ENCODE measurements at places on chromosomes 3 and 15.

- DNase-seq = no peak
Observed at GRCh38 chr3:190099099-190099498, 21.6 kb downstream of the P3H2 start.

DNA sequence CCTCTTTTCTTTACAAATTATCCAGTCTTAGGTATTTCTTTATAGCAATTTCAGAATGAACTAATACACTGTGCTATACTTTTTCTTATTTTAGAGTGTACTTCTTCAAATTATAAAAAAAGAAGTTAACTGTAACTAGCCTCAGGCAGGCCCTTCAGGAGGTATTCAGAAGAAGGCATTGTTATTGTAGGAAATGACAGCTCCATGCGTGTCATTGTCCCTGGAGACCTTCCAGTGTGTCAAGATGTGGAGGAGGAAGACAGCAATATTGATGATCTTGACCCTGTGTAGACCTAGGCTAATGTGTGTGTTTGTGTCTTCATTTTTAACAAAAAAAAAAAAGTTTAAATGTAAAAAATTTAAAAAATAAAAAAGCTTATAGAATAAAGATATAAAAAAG is 55.5 kb downstream of the IL12A start:
- no peak for DNase-seq

- no peak for DNase-seq
Observed at GRCh38 chr3:41026394-41027177, 172.7 kb upstream of the CTNNB1 start.

- no peak for DNase-seq
Observed at GRCh38 chr3:194872669-194872977, 186.9 kb downstream of the FAM43A start.

DNA sequence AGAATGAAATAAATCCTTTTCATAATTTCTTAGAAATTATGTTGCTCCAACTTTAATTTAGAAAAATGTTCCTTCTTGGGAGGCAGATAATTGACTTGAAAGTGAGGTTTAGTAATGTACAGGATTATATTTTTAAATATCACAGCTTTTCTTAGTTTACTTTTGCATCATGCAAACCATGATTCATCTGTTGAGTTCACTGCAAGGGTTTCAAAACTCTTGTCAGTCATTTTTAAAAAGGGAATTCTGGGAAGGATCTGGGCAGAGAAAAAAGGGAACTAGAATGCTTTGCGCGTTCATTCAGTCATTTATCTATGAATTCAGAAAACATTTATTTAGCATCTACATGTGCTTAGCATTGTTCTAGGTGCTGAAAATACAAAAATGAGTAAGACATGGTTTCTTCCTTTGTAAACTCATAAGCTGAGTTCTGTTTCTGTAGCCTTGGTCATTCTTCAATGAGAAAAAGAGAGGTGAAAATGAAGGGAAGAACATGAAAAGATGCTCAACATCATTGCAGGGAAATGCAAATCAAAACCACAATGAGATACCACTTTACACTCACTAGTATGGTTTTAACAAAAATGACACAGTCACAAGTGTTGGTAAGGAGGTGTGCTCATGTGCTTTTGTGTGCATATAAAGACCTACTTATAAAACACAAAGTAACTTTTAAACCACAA is 209.1 kb downstream of the NR1D2 start:
- DNase-seq = no peak

DNA sequence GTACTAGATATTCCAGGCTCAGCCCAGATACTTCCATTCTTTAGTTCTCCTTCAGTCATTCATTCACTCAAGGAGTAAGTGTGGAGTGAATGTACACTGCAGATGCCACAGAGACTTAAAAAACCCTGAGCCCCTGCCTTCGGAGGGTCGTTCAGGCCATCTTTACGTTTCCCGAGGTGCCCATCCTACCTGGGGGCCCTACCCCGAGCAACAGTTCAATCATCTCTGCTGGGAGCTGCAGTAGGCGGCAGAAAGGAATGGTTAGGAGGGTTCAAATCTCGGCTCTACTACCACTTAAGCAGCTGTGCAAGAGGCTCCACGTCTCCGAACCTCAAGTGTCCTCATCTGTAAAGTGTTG is 613 bp downstream of the SEC13 start:
- DNase-seq = no peak

DNA sequence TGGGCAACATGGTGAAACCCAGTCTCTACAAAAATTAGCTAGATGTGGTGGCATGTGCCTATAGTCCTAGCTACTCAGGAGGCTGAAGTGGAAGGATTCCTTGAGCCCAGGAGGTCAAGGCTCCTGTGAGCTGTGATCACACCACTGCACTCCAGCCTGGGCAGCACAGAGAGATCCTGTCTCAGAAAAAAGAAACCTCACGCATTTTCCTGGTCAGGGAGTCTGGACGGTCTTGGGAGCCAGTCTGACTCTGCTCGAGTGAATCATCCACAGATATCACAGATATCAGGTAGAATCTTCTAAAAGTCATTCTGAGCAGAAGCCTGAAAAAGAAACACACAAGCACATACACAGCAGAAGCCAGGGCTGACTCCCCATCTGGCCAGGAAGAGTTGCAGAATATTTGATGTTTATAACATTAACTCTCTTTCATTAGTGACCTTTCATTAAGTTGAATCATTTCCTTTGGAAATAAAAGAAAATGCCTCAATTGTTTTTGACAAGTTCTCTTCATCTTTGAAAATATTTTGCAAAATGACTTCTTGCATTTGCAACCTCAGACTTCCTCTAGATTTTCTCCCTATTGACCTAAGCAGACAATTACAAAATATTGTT is 56.5 kb upstream of the ABHD17C start:
- DNase-seq = no peak

- DNase-seq = peak; percentile 60
Observed at GRCh38 chr3:51581524-51581923, 43.0 kb downstream of the RAD54L2 start.

DNA sequence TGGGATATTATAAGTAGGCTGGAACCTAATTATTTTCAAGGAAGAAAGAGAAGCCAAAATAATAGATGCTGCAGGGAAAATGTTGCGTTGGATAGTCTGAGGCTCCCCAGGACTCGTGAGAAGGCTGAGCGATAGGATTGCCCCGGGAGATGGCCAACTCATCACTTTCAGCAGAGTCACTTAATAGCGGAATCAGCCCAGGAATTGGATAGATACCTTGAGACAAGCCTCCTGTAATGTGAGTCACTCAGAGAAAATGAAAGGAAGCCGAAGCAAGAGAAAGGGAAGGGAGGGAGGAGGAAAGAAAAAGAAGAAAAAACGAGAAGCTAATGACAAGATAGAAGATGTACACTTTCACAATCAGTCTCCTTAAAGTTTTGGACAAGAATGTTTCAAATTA is 94.3 kb downstream of the SQOR start:
- DNase-seq = no peak

GRCh38 chr3:121800906-121801305 is 34.0 kb downstream of the IQCB1 start:
- no peak for DNase-seq

DNA sequence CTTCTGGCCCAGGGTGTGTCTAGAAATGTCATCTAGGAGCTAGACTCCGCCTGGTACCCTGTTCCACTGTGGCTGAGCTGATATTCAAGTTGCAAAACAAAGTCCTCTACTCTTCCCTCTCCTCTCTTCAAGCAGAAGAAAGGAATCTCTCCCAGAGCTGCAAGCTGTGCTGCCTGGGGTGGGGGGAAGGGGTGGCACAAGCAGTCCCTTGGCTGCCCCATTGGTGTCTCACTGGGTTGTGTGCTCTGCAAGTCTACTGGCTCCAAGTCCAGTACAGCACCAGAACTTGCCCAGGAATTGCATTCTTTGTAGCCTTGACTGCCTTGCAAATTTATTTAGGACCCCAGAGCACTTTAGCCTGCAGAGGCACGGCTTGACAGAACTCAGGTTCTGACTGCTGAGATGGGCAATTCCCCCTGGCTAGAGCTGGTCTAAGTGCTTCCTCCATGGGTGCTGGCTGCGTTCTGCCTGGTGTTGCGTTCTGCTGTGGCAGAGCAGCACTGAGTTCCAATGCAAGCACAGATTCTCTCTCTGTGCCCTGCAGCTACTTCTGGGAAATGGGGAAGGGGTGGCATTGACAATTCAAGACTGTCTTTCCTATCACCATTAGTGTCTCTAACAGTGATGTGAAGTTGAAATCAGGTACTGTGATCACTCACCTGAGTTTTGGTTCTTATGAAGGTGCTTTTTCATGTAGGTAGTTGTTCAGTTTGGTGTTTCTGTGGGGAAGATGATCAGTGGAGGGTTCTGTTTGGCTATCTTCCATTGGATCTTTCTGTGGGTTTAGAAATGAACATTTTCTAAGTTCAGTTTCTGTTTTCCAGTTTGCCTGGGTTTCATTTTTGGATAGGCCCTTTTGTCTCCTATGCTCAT is 39.5 kb downstream of the OXSR1 start:
- no peak for DNase-seq

DNA sequence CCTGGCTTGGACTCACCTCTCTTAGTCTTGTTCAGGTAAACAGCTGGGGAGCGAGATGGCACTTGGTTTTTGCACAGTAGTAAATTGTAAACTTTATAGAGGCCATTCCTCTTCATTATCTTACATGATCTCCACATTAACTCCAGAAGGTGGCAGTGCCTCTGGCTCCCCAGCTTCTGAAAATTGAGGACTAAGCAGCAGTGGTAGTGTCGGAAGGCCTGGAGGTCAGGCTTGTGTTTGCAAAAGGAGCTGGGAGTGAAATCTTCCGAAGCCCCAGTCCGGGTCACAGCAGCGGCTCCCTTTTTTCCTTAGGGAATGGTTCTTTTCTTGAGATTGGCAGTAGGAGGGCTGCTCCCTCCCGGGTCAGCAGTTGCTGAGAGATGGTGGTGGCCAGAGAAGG is 85.7 kb downstream of the FNDC3B start:
- DNase-seq = no peak

DNA sequence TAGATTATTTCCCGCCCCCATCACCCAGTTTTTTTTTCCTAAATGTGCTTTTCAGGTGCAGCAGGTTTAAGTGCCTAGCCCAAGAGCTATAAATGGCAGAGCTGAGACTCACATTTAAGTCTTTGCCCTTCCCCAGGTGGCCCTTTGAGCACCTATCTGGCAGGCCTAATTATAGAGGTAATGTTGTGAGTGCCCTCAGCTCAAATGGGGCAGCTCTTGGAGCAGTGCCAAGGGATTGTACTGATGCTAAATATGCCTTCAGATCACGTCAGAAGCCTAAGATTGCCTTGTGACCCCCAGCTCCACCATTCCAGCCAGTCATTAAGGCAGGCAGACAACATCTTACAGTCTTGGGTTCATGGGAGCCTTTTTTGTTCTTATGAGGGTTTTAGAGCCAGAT is 159.5 kb downstream of the RPLP1 start:
- peak; percentile 7 for DNase-seq

DNA sequence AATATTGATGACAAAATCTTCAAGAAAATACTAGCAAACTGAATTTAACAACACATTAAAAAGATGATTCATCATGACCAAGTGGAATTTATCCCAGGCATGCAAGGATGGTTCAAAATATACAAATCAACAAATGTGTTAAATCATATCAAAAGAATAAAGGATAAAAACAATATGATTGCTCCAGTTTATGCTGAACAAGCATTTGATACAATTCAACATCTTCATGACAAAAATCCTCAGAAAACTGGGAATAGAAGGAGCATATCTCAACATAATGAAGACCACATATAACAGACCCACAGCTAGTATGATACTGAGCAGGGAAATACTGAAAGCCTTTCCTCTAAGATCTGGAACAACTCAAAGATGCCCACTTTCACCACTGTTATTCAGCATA is 352.3 kb downstream of the PYDC2 start:
- no peak for DNase-seq

DNA sequence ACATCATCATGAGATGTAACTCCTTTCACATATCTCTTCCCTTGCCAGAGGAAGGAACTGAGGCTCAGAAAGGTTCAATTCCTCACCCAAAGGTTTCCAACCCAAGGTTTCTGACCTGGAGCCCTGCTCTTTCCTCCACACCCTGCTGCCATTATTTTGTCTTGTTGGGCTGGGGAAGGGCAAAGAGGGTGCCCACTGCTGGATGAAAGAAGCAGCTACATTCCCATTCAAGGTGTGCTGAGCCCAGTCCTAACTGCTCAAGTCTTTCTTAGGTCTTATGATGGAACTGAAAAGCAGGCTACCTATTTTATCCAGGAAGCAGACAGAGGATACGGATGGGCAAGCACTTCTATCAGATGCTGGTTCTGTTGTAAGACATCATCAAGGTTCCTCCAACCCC is 258.0 kb upstream of the CTDSPL start:
- no peak for DNase-seq

- no peak for DNase-seq
Observed at GRCh38 chr15:74373056-74373650, 5.7 kb upstream of the CYP11A1 start.

DNA sequence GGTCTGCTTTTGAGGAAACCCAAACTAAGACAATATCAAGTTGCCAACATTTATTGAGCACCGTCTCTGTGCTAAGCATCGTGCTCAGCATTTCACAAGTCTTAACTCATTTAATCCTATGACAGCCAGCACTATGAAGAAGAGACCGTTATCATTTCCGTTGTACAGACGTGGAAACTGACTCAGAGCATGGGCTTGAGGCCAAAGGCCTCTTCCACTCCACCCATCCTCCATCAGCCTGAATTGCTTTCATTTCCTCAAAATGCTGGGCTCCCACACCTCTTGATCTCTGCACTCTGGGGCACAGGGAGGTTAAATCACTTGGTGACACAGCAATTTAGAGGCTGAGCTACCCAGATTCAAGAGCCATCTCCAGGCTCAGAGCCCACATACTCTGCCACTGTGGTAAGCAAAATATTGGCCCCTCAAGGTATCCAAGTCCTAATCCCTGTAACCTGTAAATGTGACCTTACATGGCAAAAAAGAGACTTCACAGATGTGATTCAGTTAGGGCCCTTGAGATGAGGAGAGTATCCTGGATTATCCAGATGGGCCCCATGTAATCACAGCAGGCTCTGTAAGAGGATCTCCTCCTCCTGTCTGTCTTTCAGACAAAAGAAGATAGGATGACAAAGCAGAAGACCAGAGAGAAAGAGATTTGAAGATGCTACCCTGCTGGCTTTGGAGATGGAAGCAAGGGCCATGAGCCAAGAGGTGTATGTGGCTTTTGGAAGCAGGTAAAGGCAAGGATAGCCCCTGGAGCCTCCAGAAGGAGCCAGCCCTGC is 24.3 kb upstream of the FLNB start:
- DNase-seq = no peak

DNA sequence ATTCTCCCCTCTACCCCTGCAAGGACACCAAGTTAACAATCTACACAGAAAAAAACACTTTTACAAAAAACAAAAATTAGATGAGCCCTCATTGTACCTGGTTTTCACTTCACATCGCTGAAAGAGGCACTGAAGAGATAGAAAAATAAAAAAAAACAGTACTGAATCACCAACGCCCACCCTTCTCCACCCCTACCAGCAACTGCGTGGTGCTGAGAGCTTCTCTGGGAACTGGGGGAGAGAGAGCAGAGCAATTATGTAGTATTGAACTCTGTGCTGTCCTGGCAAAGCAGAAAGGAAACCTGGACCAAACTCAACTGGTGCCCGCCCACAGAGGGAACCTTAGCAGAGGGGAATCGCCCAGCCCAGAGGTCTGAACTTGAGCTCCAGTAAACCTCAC is 44.6 kb downstream of the WDR49 start:
- DNase-seq = no peak
